Esophagus mucosa (tissue), 1 donor: ENCODE measurements at places on chromosomes 2 and 18. TPM values are rescaled to one million over a fixed set of nuclear protein-coding genes. Genes with fewer than 3 reads are reported as not detected.

Gene ZFP36L2
- total RNA-seq: 71.0 TPM

Gene SSB
- 40.1 TPM for total RNA-seq

Gene SERPINB12
- total RNA-seq: 0.60 TPM

Gene CFC1
- not detected for total RNA-seq

Gene DARS1
- 58.3 TPM for total RNA-seq
